Activated CD8-positive, alpha-beta memory T cell treated with anti-CD3 and anti-CD28 coated beads for 1 hour (primary cell): ENCODE measurements at places on chromosomes 5 and 9.

DNA sequence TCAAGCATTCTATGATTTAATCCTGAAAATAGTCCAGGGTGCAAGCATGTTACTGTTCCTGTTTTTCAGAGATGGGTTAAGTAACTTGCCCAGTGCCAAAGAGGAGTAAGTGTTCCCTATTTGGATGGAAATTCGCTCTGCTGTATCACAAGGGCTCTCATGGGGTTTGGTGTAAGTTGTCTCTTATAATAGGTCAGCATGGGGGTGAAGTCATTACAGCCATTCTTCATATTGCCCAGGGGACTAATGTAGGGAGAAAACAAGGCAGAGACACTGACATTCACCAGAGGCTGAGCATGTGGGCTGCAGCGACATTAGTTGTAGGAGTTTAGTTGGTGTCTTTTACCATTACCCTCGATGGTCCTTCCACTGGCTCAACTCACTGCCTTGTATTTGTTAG lies 142.1 kb upstream of the GLRA1 start:
- no peak for DNase-seq

- DNase-seq, result no peak
Measured at GRCh38 chr9:130858739-130859705, 24.0 kb downstream of the ABL1 start.

- DNase-seq, result no peak
Measured at GRCh38 chr5:113267361-113267900, 167.4 kb downstream of the TSSK1B start.

- no peak for DNase-seq
Measured at GRCh38 chr9:87193925-87194868, 246.9 kb upstream of the GAS1 start.

DNA sequence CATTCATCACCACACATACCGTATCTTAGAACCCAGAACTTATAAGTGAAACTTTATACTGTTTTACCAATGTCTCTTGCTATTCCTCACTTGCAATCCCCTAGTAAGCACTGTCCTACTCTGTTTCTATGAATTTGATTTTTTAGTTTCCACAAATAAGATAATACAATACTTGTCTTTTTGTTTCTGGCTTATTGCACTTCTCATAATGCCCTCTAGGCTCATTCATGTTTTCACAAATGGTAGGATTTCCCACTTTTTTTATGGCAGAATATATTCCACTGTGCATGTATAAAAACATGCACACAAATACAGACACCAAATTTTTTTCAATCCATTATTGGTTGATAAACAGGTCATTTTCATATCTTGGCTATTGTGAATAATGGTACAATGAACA lies 1742.3 kb upstream of the NUDT12 start:
- DNase-seq, result no peak

- DNase-seq, result no peak
Measured at GRCh38 chr9:19231126-19231903, 822 bp downstream of the DENND4C start.

GRCh38 chr9:32877639-32878217 lies 94.4 kb downstream of the TMEM215 start:
- no peak for DNase-seq

DNA sequence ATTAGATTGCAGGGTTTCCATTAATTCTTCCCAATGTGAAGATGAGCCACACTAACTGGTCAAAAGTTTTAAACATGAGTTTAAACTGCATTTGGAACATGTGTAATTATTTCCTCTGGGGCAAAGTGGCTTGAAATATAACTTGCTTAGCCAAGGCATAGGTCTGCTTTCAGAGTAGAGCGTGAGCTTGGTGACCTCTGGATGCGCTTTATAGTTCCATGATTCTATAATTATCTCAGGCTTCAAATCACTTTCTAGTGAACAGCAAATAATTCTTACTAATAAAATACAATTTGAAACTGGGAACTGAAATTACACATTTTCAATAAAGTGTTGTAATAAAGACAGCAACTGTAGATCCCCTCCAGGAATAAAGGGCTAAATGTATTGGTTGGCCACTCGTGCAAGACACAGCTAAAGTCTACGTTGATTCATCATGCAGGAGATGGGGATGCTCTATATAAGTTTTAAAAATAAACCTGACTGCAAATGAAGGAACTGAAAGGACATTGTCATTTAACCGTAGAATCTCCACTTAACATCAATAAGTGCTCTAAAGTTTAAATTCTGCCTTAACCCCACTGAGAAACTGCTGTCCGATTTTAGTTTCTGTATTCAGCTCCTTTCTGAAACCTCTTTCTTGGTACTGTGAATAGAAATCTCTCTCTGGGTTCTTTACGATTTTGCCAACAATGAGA lies 460.0 kb downstream of the PSAT1 start:
- no peak for DNase-seq

DNA sequence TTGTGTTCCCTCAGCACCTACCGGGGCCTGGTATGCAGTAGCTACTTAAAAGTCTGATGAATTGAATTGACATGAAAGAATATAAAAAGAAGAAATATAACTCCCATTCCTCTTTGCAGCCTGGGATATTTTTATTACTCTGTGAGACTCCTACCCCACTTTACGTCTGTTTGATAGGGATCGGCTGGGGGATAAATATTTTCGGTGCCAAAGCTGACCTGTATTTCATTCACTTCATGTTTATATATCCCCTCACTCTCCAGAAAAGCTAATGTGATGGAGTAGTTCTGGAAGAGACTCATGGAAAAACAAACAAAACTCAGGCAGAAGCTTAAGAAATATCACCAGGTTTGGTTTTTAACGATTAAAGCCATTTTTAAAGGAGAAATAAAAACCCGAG lies 108.2 kb upstream of the TBC1D2 start:
- DNase-seq, result no peak

GRCh38 chr9:135468854-135469521 lies 10.6 kb upstream of the PPP1R26 start:
- DNase-seq, result no peak

DNA sequence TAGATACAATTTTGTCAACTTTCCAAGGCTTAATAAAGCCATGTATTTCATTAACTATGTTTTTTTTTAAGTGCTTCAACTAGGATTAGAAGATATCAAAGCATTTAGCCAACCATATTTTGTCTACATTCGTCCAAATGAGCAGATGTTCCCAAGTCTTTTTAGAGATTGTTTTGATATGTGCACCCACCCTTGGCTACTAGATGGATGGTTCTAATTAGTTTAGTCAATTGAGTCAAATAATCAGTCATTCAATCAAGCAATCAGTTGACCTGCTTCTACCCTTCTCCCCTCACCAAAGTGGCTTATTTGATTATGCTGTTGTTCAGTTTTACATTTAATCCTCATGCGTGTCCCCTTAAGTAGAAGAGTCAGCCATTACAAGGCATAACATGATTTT lies 319.5 kb upstream of the TNC start:
- DNase-seq, result no peak

DNA sequence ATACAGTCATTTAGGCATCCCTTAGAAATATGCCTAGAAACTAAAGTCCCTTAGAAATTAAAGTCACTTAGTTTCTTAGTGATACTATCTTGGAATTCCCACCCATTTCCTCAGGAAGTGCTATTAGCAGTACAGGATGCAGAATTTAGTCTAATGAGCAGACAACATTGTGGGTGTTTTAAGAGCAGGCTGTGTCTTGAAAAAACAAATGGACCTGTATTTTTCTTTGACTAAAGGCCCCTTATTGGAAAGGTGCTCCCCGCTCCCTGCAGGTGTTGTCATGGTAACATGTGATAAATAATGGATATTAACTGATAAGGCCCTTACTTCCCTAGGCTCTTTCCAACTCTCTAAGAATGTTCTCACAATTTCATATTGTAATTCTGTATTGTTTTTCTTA lies 38.8 kb upstream of the STARD4 start:
- DNase-seq, result no peak

DNA sequence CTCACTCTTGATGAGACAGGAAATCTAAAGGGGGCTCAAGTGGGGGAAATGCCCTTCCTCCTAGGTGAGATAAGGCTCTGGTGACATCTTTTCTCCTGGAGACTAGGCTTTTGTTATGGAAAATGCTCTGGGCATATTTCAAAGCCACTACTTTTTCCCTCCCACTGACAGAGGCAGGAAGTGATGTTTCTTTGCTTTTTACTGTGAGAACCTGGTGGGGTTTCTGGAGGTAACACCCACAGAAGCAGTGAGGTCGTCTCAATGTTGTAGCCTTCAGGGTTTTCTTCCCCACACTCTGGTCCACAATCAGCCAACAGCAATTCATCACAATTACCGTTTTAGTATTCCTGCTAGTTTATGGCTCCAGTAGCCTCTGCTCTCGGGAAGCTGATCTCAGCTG lies 41.4 kb upstream of the FAM240B start:
- no peak for DNase-seq

DNA sequence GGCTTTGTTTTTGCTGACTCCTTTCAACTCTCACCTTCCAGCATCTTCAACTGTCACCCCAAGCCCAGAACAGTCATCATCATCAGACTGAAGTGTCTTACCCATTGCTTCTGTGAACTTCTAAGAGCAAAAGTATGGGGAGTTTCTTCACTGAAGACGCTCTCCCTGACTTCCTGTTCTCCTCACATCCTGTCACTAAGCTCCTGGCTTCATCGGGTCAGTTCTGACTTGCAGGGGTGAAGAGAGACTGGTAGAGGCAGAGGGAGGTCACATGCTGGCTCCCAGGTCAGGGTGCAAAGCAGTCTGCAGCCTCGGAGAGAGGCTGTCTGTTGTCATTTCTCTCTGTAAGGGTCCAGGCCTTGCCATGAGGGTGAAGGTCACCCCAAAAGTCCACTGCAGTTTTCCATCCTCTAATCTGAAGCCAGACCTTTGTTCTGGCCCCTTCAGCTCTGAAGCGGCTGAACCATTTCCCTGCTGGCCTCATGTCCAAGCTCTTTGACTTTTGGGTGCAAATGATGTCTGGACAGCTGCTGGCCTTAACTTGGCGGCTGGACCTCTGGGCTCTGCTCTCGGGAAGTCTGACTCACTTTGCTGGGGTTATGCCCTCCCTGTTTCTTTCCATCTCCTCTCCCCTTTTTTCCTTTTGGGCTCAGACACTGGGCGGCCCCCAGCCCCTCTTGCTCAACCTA lies 305.0 kb downstream of the RAB3C start:
- no peak for DNase-seq

- DNase-seq, result no peak
Measured at GRCh38 chr5:175783739-175784138, 87.6 kb upstream of the CPLX2 start.

- no peak for DNase-seq
Measured at GRCh38 chr5:174699131-174699530, 25.3 kb upstream of the MSX2 start.

DNA sequence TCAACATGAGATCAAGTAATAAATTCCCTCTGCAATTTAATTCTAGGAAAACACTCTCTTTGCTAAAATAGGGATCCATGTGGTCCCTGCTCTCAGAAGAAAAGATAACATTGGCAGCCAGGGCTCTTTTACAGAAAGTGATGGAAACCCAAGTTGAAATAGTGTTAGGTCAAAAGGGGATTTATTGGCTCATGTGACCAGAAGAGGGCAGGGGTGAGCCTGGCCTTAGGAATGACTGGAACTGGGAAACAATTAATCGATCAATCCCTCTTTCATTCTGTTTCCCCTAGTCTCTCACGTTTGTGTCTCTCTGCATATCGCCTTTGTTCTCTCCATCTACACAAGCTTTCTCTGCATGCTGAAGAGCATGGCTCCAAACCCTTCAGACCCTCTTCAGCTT lies 58.3 kb upstream of the ALDH1B1 start:
- DNase-seq, result no peak

GRCh38 chr9:20030221-20030620 lies 241.4 kb upstream of the SLC24A2 start:
- no peak for DNase-seq

DNA sequence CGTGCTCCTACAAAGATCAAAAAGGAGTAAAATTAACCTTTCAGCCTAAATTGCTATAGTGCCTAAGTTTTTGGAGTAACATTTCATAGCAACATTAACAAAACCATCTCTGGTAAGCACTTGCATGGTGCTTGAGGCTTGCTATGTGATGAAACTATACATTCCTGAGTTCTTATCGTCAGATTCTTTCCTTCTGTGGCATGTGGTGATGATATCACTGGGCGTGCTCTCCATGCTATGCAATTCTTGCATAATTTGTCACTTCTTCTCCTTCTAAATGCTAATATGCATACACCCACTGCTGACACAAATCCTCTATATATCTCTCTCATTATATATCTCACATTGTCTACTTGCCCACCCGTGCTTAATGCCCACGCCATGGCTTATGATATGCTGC lies 2019.9 kb downstream of the MAT2B start:
- DNase-seq, result no peak

DNA sequence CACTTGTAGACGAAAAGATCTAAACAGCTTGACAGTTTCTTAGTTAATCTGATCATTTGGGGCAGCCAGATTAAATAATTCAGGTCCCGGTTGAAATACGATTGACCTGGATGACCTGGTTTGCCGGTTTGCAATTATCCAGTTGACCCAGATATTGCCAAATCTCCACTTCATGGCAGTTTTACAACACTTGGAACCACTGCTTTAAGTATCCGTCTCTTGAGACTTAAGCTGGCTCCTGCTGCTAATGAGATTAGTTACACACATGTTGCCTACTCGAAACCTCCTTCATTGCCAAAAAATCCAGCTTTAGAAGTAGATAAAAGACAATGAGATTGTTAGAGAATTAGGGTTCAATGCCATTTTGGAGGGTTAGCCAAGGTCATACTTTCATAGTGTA lies 136.2 kb upstream of the HAPLN1 start:
- no peak for DNase-seq

GRCh38 chr5:65482296-65482735 lies 596 bp upstream of the ADAMTS6 start:
- DNase-seq, result no peak

DNA sequence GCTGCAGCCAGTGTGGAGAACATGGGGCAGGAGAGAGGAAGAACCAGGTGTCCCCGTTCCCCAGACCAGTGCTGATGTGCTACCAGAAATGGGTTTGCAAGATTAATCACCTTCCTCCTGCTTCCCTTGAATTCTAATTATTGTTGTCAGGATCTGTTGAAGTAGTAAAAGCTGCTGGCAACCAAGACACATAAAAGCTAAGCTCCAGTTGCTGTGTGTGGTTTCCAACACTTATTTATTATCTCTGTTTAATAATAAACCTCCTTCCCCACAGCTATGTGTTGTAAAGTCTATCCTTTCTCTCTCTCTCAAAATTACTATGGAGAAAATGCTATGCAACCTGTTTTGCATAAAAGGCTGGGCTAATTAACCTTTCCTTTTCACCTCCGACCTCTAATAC lies 2.3 kb upstream of the RETREG1 start:
- no peak for DNase-seq

GRCh38 chr5:45643056-45643455 lies 53.1 kb downstream of the HCN1 start:
- DNase-seq, result no peak

- DNase-seq, result no peak
Measured at GRCh38 chr5:115770466-115770865, 46.0 kb downstream of the CDO1 start.

DNA sequence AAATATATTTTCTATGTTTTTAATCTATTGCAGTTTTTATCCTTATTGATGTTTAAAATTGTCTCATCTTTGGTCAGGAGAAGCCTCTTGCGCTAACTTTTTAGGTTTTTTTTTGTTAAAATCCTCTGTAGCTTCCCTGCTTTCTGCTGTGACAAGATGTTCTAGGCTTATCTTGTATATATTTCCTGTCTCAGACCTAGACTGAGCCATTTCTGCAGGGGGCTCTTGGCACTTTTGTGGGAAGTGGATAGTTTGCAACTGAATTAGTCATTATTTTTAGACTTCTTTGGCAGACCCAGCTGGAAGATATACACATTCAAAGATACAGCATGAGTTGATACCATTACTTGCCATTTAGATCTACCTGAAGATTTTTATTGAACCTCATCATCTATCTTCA lies 28.8 kb downstream of the TCERG1 start:
- DNase-seq, result no peak
